ENCODE measurements at places on chromosomes 12 and 14.
A peak's percentile ranks its signal among the peaks of the same experiment; 100 is the strongest.

GRCh38 chr14:21923820-21924219 is 250.2 kb upstream of the OR4E1 start:
- no peak for DNase-seq

- peak; percentile 85 for DNase-seq
Measured at GRCh38 chr12:6872073-6873048, 742 bp downstream of the SPSB2 start.

GRCh38 chr14:53670701-53671100 is 285.9 kb downstream of the BMP4 start:
- no peak for DNase-seq

- DNase-seq: no peak
Measured at GRCh38 chr12:79063258-79063657, 198.7 kb downstream of the SYT1 start.

DNA sequence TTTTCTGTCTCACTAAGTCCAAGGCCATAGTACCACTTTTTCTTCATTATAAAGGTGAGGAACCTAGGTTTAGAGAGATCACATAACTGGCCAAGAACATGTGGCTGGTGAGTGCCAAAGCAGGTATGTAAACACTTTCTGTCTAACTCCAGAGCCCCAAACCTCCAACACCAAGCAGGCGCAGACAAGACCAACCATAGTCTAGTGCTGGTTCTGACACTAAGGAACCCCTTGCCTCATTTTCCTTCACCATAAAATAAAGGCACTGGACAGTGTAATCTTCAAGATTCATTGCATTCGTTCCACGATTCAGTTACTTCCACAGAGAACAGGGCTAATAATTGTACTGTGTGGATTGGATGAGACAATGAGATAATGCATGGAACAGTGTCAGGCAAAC is 71.0 kb downstream of the NPAS3 start:
- DNase-seq: no peak

DNA sequence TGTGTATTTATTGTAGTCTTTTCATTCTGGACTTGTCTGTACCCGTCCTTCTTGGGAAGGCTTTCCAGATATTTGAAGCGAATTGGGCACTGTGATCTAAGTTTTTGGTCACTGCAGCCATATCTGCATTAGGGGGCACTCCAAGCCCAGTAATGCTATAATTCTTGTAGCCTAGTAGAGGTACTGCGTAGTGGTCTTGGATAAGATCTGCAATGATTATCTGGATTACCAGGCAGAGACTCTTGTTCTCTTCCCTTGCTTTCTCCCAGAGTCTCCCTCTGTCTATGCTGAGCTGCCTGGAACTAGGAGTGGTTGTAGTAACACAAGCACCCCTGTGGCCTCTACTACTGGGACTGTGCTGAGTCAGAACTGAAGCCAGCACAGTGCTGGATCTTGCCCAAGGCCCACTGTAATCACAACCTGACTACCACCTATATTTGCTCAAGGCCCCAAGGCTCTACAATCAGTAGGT is 30.0 kb downstream of the SLC38A2 start:
- DNase-seq: no peak

DNA sequence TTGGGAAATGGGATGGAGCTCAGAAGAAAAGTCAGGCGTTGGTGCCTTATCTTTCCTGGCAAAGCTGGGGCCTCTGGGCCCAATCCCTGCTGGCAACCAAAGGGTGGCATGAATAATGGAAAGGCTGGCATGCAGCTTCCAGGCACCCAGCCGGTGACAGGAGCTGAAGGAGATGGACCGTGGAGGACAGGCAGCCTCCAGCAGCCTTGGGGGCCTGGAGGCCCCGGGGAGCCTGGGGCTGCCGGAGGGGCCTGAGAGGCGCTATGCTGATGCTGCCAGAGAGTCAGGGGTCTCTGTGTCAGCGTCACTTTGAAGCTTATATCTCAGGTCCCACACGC is 38.2 kb upstream of the EML1 start:
- no peak for DNase-seq

DNA sequence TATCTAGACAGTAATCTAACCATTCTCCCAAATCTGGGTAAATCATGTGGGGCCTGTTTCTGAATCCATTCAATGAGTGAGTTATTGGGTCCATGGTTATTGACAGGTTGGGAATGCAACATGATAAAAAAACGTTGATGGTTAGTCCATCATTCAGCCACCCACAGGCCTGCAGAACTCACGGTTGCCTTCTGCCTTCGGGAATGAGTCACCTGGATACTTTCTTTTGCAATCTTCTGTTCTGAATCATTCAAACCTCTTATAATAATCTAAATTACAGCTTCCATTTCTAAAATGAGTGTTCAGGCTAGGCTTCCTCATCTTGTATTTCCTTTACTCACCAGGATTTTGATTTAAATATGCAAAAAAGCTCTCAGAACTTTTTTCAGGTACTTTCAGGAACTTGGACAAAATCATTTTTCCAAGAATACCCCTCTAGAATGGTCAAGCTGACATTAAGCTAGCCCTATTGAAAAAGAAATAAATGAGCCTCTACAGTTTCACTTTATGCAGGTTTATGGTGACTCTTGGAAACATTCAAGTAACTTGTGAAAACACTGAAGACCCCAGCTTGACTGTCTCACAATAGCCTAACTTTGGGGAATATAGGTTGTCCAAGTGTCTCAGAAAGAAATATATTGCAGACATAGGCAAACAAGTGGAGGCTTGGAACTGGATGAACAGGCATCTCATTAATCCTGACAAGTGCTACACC is 94.4 kb downstream of the KCNK10 start:
- DNase-seq: no peak

DNA sequence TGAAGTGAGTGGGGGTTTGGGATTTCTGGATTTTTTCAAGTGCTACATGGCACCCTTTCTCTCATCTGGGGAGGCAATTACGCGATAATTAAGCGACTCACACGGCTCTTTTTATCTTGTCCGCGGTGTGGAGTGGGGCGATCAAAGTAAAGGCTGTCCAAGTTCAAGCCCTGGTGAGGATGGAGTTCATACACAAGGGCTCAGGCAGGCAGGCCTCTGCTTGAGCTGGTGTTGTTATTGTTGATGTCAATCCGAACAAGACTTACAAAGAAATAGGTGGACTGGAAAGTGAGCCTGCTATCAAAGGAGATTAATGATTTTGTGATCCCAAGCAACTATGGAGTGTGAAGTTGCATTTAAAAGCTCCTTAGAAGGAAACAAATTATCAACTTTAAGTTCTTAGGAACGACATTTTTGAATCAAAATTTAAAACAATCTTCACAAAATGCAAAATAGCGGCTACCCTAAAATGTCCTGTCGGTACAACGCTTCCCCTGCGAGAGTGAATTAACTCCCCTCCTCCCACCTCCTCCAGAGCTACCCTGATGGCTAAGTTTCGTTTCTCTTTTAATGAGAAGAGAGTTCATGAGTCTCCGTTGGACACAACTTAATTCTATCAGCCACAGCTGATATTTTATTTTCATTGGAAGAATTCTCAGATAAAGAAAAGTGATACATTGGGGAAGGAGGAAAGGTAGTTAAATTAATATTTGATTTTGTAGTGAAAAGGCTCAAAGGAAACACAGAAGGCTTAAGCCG is 5.9 kb downstream of the FOXA1 start:
- no peak for DNase-seq

DNA sequence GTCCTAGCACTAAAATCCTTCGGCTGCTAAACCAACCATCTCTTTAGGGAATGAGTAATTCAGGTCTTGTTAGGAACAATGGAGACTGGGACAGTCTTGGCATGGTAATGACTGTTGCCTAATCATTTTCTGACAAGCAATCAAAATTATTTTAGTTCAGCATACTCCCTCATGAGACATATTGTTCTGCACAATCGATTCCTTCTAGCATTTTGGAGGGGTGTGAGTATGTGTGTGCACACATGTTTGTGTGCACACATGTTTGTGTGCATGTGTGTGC is 2.1 kb upstream of the KRT1 start:
- DNase-seq: no peak

DNA sequence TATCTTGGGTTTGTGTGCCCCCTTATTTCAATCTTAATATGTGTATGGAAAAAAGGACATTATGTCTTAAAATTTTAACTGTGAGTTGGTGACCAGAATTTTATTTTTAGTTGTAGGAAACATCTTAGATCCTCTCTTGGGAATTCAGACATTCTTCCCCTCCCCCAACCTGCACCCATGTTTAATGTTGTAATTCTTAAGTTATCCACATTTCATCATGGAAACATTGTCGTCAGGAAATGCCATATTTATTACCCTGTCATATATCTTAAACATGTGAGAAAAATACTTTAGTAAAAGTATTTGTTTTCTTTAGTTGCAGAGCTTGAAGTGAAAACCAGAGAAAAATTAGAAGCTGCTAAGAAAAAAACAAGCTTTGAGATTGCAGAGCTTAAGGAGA is 30.3 kb downstream of the YEATS4 start:
- no peak for DNase-seq

DNA sequence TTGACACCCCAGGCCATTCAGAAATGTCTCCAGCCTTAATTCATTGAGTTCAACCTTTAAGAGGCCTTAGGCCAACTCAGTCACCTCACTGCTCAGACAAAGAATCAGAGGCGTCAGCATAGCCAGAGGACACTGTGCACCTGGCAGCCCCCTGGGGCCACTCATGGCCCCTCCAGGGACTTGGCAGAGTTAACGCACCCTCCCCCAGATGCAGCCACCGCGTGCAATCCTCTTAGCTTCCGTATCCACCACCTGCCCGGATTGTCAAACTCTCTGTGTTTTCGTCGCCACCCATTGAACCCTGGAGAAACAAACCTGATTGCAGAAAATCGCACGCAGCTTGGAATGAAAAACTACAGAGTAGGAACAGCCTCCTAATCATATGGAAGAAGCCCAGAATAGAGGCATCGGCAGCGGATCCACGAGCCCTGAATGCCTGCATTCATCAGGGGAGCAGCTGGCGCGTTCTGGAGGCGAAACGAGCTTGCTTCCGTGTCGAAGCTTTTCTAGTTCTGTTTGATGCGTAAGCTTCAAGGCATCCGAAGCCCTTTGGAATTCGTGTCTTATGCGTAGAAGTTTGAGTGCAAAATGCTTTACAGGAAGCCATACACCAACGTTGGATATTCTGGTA is 22.4 kb downstream of the BRI3BP start:
- no peak for DNase-seq

DNA sequence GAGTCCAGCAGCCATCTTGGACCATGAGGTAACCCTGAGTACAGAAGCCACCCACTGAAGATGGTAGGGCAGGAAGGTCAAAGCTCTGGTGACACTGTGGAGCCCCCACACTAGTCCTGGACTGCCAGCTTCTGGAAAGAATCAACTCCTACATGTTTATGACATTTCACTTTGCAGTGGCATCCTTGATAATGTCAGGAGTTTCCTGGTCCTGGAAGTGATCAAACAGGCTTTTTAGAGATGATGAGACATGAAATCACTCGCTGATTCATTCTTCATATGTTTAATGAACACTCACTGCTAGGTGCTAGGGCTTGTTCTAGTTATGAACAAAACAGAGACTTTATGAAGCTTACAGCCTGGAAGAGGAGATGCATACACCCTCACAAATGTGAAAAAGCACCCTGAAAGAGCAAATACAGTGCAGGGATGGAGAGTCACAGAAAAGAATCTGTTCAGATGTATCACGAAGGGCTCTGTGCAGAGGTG is 15.8 kb upstream of the HNF1A start:
- no peak for DNase-seq

DNA sequence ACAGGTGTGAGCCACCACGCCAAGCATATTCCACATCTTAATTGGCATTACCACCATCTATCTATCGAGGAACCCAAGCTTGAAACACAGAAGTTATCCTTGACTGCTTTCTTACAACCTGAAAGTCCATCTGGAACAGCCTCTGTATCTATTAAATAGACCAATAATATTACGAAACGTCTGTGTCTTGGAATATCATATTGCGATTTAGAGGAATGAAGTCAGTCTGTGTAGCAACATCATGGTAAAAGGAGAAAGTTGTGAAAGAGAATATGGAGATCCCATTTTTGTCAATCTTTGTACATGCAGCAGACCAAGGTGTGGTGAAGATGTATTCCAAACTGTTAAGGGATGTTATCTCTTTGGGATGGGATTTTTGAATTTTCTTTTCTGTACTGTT is 25.8 kb upstream of the MAX start:
- no peak for DNase-seq

DNA sequence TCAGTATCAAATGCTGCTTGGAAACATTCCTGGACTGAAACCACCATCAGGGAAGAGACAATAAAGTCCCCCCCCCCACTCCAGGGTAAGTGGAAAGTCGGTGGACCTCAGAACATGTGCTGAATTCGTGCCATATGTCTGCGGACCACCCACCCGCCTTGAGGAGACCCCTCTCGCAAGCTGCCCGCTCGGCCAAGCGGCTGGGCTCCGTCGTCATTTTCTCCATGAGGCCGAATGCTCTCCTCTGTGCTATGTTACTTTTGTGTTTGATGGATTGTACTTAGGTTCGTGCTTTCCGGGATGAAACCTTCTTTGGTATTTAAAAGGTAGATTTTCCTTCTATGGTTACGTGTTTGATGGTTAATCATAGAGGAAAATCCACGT is 136.2 kb upstream of the RTL1 start:
- DNase-seq: no peak

DNA sequence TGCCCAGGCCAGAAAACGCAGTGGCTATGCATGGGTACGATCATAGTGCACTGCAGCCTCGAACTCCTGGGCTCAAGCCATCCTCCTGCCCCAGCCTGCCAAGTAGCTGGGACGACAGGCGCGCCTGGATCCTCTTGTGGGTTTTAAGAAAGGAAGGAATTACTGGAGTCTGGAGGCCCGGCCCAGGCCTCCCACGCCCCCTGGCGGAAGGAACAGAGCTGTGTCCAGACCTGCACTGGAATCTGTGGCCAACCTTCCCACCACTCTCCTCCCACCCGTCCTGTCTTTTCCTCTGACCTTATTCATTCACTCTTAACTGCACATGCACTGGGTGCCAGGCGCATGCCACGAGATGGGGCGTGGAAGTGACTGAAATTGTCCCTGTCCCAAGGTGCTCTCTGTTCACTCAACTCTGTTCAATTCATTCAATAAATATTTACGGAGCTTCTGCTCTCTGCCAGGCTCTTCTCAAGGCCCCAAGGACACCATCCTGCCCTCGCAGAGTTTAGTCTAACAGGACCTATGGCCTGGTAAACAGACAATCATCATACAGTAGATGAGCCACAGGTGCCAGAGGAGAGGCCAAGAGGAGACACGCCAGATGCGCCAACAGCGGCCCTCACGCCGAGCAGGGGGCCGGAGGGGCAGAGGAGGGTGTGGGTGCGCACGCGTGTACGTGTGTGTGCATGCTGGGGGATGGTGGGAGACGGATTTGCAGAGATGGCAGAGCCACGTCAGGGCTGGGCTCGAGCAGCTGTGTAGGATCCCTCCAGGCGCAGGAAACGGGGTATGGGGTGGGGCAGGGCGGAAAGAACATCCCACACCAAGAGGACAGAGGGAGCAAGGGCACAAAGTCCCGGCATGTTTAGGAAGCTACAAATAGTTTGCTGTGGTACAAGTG is 13.7 kb upstream of the TMEM106C start:
- DNase-seq: peak; percentile 48

- no peak for DNase-seq
Measured at GRCh38 chr12:104507672-104508071, 50.9 kb downstream of the CHST11 start.

- DNase-seq: no peak
Measured at GRCh38 chr12:117803001-117803400, 165.8 kb downstream of the KSR2 start.

- no peak for DNase-seq
Measured at GRCh38 chr12:97292588-97292987, 170.0 kb upstream of the RMST start.

- DNase-seq: no peak
Measured at GRCh38 chr14:80605536-80605935, 336.0 kb downstream of the CEP128 start.
